ENCODE measurements at places on chromosomes 11 and 22.

GRCh38 chr11:843086-843734 is 558 bp downstream of the TSPAN4 start:
- DNase-seq = no peak

- no peak for DNase-seq
Observed at GRCh38 chr11:120147950-120148270, 10.0 kb upstream of the TRIM29 start.

DNA sequence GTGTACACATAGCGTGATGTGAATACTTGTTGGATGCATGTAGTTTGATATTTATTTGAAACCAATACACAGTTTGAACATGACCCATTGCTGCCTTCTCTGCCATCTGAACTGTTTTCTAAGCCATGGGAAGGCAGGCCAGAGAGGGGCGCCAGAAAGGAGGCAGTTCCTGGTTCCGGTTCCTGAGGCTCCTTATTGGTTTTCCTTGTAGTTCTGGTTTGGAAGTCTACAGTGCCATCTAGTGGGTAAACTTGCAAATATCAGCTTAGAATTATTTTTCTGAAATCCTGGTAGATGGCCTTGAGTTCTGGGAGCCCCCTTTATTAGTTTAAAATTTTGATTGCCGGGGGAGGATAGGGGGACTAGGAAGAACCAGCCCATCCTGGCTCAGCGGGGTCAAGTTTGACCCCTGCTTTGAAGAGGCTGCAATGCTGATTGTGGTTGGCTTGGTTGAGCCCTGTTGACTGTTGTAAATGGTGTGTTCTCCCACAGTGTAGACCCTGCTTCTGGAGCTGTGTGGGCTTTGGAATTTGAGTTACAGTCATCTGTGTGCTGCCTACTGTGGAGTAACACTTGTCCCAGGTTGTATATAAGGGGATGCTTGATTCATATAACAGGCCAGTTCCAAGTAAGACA is 48.4 kb downstream of the GRAMD1B start:
- DNase-seq = peak; percentile 70

DNA sequence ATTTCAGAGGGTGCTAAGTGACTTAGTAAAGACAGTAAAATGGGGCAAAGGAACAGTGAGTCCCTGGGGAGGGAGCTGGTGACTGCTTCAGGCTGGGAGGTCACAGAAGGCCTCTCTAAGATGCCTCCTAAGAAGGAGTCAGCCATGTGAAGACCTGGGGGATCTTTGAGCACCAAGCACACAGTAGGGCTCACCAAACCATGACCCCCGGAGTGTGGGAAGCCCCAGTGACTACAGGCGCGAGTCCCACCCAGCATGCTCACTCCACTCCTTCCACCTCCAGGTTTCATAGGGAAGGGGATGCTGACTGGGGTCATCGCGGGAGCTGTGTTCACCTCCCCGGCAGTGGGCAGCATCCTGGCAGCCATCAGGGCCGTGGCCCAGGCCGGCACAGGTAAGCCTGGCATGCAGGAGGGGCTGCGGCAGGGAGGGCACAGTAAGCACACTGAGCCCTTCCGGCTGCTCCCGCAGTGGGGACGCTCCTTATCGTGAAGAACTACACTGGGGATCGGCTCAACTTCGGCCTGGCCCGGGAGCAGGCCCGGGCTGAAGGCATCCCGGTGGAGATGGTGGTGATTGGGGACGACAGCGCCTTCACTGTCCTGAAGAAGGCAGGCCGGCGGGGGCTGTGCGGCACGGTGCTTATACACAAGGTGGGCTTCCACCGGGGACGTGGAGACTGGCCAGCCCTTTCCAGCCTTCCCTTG is 5.9 kb downstream of the TKFC start:
- DNase-seq = no peak

- DNase-seq = no peak
Observed at GRCh38 chr11:27194976-27195375, 154.4 kb downstream of the BBOX1 start.
